OCI-M1 (cell line): ENCODE measurements at places on chromosomes 13 and 19.

DNA sequence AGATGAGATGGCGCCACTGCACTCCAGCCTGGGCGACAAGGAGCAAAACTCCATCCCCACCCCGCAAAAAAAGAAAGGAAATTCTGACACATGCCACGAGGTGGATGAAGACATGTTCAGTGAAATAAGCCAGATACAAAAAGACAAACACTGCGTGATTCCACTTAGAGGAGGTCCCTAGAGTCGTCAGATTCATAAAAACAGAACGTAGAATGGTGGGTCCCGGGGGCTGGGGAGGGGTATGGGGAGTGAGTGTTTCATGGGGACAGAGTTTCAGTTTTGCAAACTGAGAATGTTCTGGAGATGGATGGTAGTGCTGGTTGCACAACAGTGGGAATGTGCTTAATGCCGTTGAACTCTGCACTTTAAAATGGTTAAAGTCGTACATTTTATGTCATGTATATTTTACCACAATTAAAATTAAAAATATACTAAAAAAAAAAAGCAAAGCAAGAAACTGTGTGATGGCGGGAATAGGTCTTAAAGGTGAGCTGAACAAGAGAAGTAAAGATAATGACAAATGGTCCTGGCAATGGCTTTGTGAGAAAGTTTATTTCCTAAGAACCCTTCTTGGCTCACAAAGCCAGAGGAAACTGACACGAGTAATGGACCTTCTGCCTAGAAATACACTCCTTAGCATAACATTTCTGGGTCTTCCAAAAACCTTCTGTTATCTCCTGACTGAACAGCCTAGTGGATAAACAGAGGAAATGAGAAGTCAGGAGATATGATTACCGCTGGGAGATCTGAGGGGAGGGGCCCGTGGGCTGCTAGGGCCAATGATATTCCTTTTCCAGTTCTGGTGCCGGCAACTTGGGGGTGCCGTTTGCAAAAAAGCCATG, 4.2 kb upstream of the SPC24 start:
- DNase-seq, result peak; percentile 76

DNA sequence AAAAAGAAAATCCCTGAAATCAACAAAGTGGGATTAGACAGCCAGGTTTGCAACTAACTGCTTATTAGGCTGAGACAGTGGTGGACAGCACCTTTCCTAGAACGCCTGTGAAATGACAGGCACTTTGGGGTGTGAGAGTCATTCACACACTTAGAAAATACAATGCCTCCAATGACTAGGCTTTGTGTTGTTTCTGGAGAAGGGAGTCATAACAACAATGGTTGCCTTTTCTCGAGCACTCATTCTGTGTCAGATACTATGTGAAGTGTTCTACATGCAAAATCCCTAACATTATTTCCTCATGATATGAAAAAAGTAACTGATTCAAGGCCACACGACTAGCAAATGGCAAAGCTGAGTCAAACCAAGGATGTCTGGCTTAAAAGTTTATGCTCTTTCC, 41.2 kb downstream of the SACS start:
- DNase-seq, result no peak

DNA sequence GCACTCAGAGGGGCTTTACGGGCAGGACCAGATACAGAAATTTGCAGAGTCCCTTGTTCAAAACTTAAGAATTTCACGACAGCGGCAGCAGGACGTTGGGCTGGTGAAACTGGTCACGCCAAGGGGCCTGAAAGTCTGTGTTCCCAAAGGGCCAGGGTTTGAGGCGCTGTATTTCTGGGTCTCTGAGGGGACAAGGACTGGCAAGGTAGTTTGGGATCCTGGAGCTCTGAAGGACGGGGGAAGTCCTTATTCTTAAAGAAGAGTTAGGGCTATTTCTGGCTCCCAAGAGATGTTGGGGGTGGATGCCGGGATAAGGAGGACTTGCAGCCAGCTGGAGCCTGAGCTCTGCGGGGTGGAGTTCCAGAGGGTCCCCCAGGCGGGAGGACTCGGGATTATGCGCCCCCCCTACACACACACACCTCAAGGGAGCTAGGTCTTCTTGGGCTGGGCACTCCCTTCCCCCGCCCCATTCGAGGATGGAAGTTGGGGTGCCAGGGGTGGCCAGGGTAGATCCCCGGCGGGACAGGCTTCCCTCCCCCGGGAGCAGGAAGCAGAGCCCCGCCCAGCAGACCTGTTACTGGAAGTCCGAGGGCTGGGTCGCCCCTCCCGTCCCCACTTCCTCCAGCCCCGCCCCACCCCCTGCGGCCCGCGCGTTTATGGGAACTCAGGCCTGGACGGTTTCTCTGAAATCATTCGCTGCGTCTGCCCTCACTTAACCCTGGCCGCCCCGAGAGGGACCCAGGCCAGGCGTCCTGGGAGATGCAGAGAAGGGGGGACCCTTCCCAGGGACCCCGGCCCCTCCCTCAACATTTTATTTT, 5.6 kb downstream of the BCL3 start:
- peak; percentile 94 for DNase-seq

GRCh38 chr19:33678796-33679585, 57.2 kb downstream of the CHST8 start:
- no peak for DNase-seq

DNA sequence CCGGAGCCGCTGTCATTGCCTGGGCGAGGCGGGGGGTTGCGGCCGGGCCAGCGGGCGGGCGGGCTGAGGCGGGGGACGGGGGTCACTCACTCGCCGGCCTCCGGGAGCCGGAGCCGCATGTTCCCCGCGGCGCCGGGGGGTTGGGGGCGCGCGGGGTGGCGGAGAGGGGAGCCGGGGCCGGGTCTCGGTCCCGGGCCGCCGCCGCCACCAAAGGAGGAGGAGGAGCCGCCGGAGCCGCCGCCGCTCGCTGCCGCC, 149 bp downstream of the MED26 start:
- no peak for DNase-seq

GRCh38 chr13:46529216-46529919, 23.6 kb upstream of the LRCH1 start:
- no peak for DNase-seq

DNA sequence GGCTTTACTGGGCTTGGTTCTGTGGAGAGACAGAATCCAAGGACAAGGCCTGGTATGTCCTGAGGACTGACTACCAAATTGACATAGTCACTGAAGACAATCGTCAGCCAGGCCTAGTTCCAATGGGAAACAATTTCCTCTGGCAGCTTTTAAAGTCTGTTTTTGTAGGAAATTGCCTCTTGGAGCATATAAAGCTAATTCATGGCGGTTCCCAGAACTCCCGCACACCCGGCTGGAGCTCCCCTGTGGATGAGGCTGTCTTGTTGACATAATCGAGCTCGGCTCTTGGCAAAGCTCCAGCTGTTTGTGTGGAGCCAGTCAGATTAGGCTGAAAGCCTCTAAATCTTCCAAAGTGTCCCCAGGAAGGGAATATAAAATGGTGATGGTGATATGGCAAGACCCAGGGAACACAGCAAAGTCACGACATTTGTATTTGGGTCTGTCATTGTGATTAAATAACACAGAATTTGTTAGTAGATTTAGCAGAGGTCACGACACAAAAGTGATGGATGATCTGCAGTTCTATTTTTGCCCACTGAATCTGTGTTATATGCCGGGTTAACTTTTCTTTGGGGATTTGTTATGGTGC, 395.0 kb downstream of the PCDH9 start:
- DNase-seq, result peak; percentile 48

DNA sequence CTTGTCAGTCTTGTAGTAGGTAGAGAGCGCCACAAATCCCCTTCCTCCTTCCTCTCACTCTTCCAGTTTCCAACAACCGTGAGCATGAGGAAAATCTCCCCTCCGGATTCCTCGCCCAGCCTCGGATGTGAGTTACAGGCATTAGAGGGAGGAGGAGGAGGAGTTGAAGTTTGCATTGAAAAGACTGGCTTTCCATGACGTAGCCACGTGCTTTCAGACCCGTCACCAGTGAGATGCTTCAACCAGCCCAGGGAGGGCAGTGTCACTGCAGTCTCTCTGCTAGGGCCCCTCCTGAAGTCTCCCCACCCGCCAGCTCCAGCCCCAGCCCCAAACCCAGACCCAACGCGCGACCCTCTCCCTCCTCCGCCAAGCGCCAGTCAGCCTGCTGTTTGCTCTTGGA, 442 bp upstream of the FGF14 start:
- no peak for DNase-seq

- no peak for DNase-seq
These were observed 28.9 kb upstream of the POSTN start for GRCh38 chr13:37627428-37627827.

GRCh38 chr13:69619651-69620050, 488.0 kb upstream of the ATXN8OS start:
- DNase-seq, result no peak

DNA sequence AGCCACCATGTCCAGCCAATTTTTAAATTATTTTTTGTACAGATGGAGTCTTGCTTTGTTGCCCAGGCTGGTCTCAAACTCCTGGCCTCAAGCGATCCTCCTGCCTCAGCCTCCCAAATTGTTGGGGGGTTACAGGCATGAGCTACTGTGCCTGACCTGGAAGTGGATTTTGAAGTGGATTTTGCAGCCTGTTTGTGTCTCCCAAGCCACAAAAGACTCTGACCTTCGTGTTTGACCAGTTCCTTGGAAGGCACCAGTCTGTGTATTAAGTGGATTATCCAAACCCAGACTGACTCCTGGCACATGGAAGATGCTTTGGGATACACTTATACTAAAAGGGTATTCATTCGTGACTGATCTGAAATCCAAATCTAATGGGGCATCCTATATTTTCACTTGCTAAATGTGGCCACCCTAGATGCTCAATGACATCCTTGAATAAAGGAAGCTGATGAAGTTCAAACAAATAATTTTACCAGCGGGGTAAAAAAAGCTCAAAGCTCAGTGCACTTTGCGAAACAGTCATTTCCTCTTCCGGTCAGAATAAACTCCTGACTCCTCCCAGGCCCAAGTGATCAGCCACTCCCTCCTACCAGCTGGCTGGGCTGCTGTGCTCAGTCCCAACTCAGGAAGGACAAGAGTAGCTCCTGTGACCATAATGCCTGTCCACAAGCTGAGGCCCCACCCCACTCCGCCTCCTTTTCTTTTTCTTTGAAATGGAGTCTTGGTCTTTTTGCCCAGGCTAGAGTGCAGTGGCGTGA, 32.6 kb upstream of the GATAD2A start:
- peak; percentile 77 for DNase-seq

GRCh38 chr13:35489050-35489449, 12.6 kb upstream of the MAB21L1 start:
- DNase-seq, result peak; percentile 28

GRCh38 chr19:18167011-18167410, 6.6 kb upstream of the IFI30 start:
- no peak for DNase-seq

GRCh38 chr13:51821606-51822005, 17.6 kb upstream of the DHRS12 start:
- no peak for DNase-seq

GRCh38 chr13:75704194-75704926, 68.2 kb downstream of the LMO7 start:
- no peak for DNase-seq

DNA sequence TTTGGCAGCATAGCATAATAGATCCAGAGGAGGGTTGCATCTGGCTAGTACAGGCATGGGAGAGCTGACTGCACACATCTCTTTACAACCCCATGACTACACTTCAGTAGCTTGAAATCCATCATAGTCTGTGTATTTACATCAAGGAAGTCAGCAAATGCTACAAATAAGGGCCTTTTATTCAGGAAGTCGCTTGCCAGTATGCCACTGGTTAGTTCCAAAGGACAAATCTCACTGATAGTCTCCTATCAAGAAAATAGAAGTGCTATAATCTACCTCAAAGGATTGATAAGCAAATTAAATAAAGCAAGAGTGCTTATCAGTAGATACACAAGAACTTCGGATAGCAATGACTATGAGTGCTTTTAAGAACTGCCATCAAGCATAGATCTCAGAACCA, 112.7 kb downstream of the KLF12 start:
- no peak for DNase-seq

DNA sequence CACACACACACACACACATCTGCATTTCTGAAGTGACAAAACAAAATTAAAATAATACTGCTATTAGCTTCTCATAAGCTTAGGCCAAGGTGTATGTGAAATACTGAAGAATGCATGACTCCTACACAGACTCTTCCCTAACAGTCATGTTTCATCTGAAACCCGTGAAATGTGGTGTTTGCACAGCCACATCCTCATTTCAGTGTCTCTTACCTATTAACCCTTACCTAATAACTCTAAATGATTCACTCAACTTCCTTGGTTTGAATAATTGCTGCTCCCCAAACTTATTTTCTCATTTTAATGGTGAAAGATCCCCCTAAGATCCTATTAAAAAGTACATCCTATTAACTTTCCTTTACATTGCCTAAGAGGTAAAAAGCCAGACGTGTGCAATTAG, 117.6 kb downstream of the MIPEP start:
- DNase-seq, result no peak

DNA sequence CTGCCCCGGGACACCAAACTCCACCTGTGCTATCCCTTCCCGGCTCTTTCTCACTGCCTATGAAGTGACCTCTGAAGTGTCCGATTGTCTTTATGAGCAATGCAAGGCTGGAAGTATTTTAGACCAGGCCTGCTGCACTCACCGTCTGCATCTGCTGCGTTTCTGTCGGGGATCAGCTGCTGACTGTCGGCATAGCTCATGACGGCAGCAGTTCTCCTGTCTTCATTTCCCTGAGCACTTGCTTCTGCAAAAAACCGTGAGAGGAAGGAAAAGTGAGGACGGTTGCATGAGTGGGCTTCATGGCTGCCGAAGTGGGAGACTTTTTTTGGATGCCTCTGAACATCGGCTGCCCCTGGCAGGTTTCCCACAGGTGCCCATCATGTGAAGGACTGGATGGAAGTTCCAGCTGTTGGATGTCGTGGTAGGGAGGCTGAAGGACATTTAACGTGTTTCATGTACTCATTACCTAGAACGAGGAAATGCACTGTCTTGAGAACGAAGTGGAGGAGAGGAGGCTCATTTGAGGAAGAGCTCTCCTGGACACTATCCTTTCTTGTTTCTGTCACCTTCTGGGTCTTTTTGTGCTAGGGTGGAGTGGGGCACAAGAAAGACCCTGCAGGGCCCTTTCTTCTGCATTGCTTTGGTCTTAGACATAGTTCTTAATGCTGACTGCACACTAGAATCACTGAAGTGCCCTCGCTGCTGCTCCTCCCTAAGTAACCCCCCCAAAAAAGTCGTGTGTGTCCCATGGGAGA, 94.7 kb downstream of the RNASEH2B start:
- DNase-seq, result no peak
